NCI-H460 (cell line): ENCODE measurements at places on chromosomes 2 and 18.
A peak's percentile ranks its signal among the peaks of the same experiment; 100 is the strongest.

GRCh38 chr18:8803063-8803795, 97.9 kb downstream of the MTCL1 start:
- no peak for DNase-seq

GRCh38 chr18:24809173-24809950, 348.9 kb downstream of the HRH4 start:
- DNase-seq: no peak

DNA sequence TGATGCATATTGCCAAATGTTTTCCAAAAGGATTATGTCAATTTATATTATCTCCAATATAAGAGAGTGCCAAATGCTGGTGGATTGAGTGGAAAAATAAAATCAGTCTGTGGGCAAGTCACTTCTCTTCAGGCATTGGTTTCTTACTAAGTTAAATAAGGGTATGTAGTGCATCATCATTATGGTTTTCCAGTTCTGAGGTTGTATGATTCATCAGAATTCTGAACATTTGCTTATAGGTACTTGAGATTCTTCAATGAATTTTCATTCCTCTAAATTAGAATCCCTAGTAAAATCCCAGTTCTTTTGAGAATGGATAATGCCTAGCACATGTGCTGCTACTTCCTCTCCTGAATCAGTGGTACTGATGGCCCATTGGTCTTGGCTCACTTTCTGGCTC, 188.9 kb upstream of the OSR1 start:
- DNase-seq: no peak

GRCh38 chr2:217899231-217900009, 103.4 kb downstream of the TNS1 start:
- DNase-seq: peak; percentile 40
